ENCODE measurements at places on chromosomes 2 and 18.

DNA sequence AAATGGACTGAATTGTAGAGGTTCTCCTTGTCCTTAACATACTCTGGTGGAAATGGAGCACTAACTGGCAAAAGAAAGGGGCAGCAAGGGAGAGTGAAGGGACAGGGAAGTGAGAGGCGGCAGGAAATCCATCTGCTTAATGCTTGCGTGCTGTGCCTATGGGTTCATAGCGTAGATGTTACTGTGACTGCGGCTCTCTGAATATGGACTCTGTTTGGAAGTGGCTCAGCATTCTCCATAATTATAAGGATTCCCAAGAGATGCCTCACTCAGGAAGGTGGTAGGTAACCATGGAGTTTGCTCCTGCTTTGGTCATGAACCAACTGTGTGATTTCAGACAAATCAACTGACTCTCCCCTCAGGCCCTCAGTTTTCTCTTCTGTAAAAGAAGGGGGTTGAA is 50.0 kb downstream of the MYO3B start:
- ATAC-seq = no peak

DNA sequence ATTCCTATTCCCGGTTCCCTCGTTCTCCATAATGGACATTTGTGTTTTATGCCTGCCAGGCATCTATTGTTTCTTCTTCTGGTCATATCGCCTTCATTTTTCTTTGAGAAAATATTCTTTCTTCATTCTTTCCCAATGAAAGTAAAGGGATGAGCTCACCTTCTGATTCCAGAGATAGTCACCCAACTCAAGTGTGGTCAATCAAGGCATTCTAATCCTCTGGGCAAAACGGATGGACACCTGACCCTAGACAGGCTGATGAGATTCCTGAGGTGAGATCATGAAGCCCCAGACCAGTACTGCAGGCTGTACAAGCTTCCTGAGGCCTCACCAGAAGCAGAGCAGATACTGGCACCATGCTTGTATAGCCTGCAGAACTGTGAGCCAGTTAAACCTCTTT is 52.8 kb downstream of the GAD1 start:
- no peak for ATAC-seq

DNA sequence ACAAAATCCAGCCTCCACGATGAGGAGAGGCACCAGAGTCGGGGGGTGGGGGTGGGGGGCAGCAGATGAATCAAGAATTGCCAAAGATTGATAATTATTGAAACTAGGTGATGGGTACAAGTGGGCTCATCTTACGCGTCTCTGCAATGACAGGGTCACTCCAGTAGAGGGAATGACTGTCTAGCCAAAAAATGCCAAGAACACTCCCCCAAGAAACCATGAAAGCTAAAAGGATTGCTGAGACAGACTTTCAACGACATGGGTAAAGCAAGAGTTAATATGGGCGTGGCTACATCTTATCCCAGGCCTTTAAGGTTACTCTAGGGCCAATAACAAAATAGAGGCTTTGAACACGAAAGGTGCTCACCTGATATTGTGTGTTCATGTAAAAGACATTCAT is 86.5 kb downstream of the STK39 start:
- ATAC-seq = no peak

DNA sequence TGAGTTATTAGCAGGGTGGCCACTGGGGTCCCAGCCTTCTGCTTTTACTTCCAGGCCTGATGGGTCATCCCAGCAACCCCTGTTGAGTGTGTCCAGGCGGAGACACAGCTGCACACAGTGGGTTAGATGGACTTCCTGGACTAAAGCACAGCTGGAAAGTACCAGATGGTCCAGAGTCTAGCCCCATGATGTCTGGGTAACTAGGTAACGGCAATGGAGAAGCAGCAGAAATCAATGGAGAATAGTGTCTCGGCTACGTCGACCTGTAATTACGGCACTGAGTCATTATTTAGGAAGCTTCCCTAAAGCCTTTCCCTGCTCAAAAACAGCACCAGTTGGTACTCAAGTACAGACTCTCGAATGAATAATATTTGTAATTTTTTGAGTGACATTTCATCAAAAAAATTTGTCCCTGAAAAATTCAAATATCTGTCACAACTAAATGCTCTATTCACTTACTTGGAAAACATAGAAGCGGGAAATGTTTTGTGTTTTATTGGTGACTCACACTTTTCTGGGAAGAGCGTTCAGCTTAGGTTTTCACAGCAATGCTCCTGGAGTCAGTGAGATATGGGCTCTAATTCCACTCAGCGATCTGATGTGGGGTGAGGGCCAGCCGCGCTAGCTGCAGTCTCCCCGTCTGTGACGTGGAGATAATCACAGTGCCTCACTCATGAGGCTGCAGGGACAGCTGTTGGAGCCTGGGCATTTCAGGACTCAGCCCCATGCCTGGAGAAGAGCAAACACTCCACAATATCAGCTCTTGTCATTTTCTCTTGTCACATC is 16.2 kb upstream of the ARL4C start:
- no peak for ATAC-seq

DNA sequence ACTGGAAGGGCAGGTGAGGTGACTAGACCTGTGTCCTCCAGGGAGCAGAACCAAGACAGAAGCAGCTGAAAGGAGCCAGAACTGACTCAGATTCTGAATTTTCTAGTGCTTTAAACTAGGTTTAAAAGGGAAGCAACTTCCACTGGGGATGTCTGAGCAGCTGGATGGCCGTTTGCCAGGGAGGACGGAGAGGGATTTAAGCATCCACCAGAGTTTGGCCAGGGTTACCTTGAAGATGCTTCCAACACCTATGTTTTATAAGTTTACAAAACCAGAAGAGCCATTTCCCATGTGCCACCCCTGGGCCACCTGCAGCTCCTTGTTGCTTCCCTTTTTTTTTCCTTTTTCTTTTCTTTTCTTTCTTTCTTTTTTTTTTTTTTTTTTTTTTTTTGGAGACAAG is 48.6 kb upstream of the RBM44 start:
- no peak for ATAC-seq

DNA sequence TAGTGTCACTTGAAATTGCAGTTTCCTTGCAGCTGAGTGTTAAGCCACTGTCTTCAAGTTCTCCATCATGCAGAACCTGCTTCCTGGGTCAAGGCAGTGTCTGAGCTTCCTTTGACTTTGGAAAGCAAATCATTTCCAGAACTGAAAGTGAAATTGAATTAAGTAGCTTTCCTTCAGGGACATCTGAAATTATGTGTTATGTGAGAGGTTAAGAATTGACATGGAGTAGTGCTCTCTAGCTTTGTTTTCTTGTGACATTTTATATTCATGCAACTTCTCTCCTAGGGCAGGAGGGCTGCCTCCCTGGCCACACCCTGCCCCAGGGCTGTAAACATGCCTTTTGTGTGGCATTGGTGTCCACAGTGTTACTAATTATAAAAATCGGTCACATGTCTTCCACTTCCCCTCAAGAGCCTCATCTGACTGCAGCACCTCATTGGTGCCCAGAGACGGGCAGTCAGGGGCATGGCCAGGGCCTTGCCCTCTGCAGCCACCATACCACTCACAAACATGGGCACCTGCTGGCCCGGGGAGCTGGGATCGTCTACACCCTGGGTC is 14.4 kb downstream of the RAB12 start:
- peak; percentile 55 for ATAC-seq

DNA sequence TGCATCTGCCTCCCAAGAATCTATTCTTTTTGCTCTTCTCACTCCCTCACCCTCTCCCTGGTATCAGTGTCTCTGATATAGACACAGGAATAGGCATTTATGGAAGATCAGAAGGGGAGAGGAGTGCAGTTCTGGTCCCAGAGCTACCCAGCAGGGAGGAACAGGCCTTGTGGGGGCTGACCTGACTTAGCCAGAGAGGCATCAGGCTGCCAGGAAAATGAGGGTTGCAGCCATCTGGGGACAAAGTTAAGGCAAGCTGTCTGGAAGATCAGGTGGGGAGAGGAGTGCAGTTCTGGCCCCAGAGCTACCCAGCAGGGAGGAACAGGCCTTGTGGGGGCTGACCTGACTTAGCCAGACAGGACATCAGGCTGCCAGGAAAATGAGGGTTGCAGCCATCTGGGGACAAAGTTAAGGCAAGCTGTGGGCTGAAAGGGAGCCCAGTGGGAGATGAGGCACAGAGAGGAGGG is 69.9 kb upstream of the HK2 start:
- peak; percentile 27 for ATAC-seq

- ATAC-seq = no peak
Observed at GRCh38 chr18:69261406-69261805, 139.3 kb upstream of the DOK6 start.

- ATAC-seq = no peak
Observed at GRCh38 chr2:103423100-103423499, 661.3 kb downstream of the TMEM182 start.

DNA sequence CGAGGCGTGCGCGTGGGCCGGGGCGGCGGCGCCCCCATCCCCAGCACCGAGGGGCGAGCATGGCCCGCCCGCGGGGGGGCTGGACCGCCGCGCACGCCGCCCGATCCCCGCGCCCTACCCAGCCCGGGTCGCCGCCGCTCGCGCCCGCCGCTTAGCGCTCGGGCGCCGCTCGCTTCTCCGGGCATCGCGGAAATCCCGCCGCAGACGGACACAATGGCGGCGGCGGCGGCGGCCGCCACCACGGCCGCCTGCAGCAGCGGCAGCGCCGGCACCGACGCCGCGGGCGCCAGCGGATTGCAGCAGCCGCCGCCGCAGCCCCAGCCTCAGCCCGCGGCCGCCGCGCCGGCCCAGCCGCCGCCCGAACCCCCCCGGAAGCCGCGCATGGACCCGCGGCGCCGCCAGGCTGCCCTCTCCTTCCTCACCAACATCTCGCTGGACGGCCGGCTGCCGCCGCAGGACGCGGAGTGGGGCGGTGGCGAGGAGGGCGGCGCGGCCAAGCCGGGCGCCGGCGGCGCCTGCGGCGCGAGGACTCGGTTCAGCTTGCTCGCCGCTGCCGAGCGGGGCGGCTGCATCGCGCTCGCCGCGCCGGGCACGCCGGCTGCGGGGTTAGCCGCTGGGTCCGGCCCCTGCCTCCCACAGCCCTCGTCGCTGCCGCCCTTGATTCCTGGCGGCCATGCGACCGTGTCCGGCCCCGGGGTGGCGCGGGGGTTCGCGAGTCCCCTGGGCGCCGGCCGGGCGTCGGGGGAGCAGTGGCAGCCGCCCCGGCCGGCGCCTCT is 453 bp downstream of the CABLES1 start:
- peak; percentile 64 for ATAC-seq

All from gastroesophageal sphincter (tissue), 4 donors.